ENCODE measurements at places on chromosomes 2 and 18.

DNA sequence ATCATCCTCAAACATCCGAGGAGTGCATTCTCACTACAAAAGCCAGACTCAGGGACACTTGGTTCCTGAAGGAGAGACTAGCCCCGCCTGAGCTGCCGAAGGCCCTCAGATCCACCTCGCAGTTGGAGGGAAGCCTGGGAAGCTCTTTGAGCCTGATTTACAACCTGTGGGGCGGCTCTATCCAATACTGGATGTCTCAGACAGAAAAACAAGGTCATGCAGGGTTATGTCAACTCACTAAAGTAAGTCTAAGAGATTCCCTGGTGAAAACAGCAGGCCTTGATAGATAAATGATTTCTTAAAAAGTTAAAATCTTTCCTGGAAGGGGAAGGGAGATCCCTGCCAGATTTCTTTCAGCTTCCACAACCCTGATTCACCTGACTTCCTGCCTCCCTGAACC, 284.3 kb downstream of the CYP26B1 start:
- DNase-seq: no peak

DNA sequence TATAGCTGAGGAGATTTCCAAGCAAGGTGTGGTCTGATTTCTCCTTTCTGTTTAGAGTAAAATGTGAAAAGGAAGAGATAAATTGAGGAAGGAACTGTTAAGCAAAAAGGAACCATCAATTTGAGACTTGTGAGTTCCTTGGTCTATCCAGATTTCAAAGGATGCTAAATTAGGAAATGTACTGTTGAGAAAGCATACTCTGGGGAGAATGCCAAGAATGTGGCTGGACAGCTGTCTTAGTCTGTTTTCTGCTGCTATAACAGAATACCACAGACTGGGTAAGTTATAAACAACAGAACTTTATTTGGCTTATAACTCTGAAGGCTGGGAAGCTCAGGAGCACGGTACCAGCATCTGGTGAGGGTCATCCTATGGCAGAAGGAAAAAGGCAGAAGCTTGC, 1097.2 kb downstream of the TDRD15 start:
- DNase-seq: no peak

GRCh38 chr2:163314712-163315111, 421.1 kb downstream of the FIGN start:
- no peak for DNase-seq

- no peak for DNase-seq
These were observed 61.5 kb downstream of the SERPINB8 start for GRCh38 chr18:64031411-64031810.

All from A172 (cell line).